NCI-H1105 (cell line): ENCODE measurements at places on chromosomes 16 and 17.

- no peak for DNase-seq
Observed at GRCh38 chr17:76784926-76785325, 47.0 kb downstream of the MFSD11 start.

DNA sequence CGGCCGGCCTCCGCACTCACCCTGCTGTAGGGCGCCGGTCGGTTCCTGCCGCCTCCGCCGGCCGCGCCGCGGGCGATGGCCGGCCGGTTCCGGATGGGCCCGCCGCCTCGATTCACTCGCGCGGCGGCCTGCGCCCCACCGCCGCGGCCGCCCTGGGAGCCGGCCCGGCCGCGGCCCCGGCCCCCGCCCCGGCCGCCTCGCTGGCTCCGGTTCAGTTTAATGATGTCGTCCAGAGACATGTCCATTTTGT is 158 bp downstream of the ALYREF start:
- DNase-seq: no peak

- no peak for DNase-seq
Observed at GRCh38 chr17:11122908-11123307, 118.1 kb upstream of the SHISA6 start.

DNA sequence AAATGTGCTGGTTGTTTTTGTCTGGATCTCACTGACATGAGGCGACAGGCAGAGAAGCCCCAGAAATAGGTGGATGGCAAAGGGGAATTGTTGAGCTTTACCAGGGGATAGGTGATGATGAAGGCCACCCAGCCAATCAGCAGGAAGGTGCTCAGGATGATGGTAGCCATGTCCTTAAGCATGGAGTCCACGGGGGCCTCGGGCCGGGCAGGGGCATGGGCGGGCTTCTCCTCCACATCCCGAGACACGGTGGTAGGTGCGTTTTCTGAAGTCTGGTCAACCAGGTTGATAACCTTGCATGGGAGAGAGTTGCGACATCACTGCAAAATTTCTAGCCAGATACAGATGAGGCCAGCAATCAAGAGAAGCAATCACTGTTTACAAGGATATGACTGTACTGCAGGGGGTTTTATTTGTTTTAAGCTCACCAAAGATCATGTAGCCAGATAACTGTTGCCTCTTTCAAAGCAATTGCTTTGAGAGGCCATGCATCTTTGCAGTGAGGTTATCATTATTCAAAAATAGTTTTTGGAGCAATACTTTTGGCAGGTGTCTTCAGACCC is 37.3 kb upstream of the ICAM2 start:
- no peak for DNase-seq

GRCh38 chr16:73196670-73197069 is 148.7 kb upstream of the ZFHX3 start:
- no peak for DNase-seq

DNA sequence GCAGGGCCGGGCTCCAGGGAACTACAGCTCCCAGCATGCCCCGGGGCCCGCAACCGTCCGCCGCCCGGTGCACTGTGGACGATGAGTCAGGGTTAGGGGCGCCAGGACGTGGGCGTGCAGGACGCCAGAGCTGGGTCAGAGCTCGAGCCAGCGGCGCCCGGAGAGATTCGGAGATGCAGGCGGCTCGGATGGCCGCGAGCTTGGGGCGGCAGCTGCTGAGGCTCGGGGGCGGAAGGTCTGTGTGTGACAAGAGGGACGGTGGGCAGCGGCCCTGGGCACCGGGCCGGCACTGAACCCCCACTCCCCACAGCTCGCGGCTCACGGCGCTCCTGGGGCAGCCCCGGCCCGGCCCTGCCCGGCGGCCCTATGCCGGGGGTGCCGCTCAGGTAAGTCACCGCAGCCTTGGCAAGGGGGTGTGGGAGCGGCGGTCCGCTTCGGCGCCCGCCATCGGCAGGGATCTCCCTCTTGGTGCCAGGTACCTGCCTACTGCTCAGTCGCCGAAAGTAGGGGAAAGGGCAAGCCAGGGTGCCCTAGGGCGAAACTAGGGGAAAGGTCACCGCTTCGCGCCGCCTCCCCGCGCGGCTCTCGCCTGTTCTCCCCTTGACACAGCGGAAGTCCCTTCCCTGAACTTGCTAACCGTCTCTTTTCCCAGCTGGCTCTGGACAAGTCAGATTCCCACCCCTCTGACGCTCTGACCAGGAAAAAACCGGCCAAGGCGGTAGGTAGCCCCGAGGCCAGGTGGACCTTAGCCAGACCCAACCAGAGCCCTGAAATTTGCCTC is at the start of the genes ACADVL and DLG4:
Gene ACADVL, plus strand, starts transcription at position 127 of the 781 bp plus-strand sequence. Its CDS starts 47 bp downstream, at position 174.
Gene DLG4, minus strand, starts transcription at position 25 of the 781 bp plus-strand sequence.
- DNase-seq: peak; percentile 72

- no peak for DNase-seq
Observed at GRCh38 chr16:57648125-57648524, 19.7 kb downstream of the ADGRG1 start.

- no peak for DNase-seq
Observed at GRCh38 chr17:38465391-38466345, 37.4 kb downstream of the ARHGAP23 start.

DNA sequence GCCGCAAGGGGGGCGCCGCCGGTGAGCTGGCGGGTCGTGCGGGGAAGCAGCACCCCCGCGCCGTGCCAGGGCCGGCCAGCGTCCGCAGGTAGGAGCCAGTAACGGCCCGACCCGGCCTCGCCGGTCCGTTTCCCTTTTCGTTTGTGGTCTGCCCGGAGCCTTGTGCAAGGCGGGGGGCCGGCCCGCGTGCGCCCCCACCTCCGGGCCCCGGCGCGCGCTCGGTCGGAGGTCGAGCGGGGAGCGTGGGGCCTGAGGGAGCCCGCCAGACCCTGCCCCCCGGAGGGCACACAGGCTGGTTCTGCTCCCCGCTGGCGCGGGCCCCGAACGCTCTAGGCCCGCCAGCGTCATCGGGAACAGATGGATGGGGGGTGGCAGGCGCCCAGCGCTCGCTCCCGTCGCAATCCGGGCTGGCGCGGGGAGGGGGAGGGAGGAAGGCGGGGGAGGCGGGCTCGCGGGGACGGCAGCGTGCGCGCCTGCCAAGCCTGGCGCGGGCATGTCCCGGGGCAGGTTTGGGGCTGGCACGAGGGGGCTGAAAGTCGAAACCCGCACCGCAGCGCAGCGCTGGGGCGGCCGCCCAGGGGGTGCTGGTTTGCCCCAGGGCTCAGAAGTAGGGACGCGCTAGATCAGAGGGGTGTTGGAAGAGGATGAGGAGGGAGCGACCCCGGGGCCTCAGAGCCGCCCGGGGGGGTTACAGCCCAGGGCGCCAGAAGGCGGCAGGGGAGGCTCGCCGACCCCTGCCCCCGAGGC is 1.5 kb upstream of the GSE1 start:
- peak; percentile 58 for DNase-seq

DNA sequence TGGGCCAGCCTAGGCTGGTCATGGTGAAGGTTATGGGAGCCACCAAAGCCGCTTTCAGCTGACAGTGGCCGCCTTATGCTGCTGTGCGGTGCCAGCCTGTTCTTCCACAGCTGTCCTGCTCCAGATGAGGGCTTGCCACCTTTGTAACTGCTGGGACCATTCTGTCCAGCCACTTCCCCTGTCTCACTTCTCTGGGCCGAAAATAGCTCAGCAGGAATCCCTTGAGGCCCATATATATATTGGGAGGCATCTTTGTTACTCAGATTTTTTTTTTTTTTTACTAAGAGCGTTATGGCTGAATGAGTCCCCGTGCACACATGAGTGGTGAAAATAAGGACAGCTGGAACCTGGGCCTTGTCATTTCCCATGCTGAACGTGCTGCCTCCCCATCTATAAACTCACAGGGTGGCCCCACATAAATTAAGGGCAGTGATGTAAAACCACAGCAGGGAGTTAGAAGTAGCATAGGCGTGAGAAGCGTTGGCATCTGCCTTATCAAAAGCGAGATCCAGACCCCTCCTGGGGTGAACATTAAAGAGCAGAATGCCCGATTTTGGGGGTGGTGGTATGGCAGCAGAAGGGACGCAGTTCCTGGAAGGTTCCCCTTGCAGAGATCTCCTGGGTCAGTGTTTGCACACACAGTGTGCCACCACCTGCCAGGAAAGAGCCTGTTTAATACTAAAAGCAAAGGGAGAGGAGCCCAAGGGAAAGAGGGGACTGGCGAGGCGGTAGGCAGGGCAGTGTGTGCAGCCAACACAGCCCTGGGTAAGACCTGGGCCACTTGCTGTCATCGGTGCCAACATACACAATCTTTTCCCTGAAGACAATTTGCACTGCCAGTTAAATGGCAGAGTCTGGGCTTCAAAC is 57.8 kb downstream of the USP43 start:
- no peak for DNase-seq

- no peak for DNase-seq
Observed at GRCh38 chr17:80284631-80285030, 24.0 kb downstream of the RNF213 start.

DNA sequence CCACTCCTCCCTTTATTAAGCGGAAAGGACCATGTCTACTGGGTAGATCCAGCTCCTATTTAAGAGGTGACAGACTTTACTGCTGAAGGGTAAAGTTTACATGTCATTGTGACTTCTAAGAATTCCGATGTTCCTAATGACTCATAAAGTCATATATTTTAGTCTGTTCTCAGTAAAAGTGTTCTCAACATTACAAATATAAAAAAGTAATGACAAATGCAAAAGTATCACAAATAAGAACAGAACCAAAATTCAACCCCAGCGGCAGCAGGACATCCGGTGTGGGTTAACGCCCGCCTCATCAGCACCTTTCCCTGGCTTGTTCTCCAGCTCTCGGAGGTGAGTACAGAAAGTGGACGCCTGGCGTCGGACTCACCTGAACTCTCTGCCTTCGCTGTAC is 6.8 kb downstream of the AXIN1 start:
- no peak for DNase-seq

DNA sequence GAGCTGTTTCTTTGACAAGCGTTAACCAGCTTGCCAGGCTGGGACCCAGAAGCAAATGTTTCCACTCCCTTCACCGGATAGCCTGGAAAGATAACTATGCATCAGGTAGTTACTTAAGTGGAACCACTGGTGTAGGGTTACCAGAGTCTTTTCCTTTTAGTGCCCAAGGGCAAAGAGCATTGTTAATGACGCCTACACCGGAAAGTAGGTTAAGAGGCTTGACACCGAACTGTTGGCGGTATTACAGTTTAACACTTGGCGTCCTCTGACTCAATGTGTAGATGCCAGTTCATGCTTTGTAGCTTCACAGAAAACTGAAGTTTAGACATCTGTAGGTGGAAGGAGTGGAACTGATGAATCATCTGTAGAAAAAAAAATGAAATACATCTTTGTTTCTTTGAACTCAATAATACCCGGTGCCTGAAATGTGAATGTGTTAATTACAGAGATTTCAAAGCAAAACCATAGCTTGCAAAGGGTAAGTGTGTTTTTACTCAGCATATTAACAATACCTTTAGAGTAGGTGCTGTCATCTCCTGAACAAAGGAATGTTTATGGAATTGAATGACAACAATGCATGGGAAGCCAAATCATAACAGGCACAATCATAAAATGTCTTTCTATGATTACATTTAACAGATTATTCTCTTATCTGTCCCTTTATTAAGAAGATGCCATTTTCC is 426.7 kb upstream of the SALL1 start:
- DNase-seq: no peak

- no peak for DNase-seq
Observed at GRCh38 chr17:68011199-68011665, 15.0 kb upstream of the C17orf58 start.

DNA sequence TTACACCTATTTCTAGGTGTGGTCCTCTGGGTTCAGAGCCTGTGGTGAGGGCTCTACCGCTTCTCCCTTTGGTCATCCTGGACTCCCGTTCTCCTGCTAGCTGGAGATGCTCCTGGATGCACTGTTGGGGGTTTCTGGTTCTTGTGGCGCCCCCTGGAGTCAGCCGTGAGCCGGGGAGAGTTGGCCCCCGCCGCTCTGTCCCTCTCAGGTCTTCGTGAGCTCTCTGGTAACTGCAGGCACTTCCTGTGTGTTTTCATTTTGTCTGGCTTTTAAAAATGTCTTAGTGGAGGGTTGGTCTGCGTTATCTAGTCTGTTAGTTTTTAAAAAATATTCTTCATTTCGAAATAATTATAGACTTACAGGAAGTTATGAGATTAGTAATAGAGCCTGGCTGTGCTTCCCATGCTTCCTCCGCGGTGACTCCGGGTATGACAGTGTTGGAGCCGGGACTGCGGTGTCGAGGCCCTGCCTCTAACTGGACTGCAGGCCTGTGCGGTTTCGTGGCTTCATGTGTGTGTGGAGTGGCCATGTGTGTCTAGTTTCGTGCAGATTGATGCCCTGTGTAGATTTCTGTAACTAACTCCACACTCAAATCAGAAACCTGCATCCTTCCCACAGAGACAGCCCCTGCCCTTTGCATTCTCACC is 78.0 kb upstream of the ZNF750 start:
- no peak for DNase-seq

DNA sequence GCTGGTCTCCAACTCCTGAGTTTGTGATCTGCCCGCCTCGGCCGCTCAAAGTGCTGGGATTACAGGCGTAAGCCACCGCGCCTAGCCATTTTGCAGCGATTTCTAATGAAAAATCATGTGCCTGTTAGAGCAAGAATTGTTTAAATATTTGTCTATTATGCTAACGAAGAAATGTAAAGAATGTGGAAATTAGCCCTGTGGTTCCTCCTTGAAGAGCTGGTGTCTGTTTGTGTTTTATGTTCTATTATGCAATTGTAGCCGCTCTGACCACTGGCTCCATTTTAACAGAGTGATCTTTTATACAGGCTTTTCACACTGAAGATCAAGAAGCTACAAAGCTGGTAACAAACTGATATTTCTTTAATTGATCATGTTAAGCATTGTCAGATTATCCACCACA is 217.3 kb downstream of the USP22 start:
- DNase-seq: no peak

- DNase-seq: no peak
Observed at GRCh38 chr17:20275653-20276052, 191.7 kb downstream of the LGALS9B start.
